Jurkat, Clone E6-1 (cell line): ENCODE measurements at places on chromosomes 6 and 20.
A peak's percentile ranks its signal among the peaks of the same experiment; 100 is the strongest.

- DNase-seq, result no peak
Measured at GRCh38 chr20:38133680-38134426, 31.2 kb downstream of the TGM2 start.

GRCh38 chr6:105507811-105508210 lies 104.9 kb upstream of the PREP start:
- no peak for DNase-seq

- DNase-seq, result no peak
Measured at GRCh38 chr6:154341871-154342270, 14.7 kb downstream of the IPCEF1 start.

DNA sequence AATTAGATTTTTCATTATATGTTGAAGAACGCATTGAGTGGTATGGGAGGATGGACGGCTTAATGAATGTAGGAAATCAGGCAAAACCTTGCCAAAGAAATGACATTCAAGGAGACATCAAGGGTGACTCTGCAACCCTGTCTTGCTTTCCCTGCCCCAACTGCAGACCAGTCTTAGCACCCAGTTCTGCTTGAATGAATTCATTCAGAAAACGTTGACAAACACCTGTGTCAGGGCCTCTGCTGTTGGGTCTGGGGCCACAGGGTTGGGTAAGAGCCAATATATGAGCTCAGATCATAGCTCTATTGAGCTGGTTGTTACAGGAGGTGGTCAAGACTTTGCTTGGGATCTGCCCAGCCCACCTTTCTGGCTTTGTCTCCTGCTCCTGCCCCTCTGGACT lies 7.7 kb upstream of the ASXL1 start:
- no peak for DNase-seq

GRCh38 chr20:47854687-47855212 lies 69.5 kb upstream of the SULF2 start:
- no peak for DNase-seq

DNA sequence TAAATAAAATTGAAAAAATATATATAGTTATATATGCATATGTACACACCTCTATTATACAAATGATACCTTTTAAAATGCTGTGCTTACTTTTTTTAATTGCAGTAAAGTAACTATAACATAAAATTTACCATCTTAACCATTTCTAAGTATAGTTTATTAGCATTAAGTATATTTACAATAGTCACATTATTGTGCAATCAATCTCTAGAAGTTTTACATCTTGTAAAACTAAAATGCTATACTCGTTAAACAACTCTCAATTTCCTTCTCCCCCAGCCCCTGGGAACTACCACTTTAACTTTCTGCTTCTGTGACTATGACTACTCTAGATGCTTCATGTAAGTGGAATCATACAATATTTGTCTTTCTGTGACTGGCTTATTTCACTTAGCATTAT lies 146.7 kb upstream of the DST start:
- no peak for DNase-seq

GRCh38 chr6:63546697-63547096 lies 25.6 kb upstream of the LOC128125822 start:
- no peak for DNase-seq

DNA sequence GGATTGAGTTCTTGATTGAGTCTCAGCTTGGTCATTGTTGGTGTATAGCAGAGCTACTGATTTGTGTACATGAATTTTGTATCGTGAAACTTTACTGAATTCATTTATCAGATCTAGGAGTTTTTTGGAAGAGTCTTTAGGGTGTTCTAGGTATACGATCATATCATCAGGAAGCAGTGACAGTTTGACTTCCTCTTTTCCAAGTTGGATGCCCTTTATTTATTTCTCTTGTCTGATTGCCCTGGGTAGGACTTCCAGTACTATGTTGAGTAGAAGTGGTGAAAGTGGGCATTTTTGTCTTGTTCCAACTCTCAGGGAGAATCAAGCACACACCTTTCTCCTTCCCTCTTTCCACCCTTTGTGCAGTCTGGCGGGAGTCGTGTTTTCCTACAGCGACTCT lies 26.4 kb downstream of the RPP40 start:
- DNase-seq, result no peak

DNA sequence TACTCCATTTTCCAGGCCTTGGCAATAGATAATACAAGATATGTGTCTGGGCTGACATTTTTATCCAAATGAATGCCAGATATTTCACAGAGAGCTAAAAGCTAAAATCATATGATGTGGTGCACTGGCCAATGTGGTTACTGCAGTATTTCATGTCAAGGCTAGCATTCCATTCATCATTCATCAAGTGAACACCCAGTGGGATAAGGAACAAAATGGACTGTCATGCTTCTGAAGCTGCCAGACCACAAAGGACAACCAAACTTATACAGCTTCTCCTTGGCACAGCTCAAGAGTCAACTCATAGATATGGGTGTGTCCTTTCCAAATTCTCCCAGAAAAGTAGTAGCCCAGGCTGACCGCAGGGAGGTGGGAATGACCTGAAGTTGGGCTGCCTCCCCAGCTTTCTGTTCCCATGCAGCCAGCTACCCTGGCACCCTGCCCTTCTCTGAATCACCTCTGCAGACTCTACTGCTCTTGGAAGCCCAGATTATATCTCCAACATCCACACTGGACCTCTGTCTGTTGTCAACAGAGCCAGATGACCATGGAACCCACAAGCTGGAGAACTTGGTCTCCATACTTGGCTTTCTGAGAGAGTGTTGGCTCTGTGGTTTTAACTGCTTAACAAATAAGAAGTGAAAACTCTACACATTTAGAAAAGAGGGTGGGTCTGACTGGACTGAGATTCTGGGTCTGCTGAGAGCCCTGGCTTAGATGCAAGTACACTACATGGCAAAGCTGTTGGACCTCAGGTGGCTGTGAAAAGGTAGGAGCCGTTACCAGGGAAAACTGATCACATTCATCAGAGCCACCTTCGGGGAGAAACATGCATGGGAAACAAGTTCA lies 122.8 kb downstream of the ALDH8A1 start:
- DNase-seq, result no peak

GRCh38 chr6:107264357-107264840 lies 149.1 kb upstream of the BEND3 start:
- no peak for DNase-seq

GRCh38 chr6:111399626-111400025 lies 83.4 kb downstream of the REV3L start:
- DNase-seq, result no peak

GRCh38 chr20:44666066-44666465 lies 14.6 kb upstream of the ADA start:
- no peak for DNase-seq

DNA sequence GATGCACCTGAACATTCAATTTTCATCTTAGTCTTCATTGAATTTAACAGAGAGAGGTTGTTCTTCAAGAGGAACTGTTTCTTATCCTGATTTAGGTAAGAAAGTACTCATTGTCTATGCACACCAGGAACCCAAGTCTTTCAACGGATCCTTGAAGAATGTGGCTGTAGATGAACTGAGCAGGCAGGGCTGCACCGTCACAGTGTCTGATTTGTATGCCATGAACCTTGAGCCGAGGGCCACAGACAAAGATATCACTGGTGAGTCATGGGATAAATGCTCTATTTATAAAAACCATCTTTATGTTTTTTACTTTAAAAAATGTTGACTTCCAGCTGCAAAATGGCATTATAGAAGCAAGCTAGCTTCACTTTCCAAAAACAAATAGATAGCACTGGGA lies 10.2 kb downstream of the NQO2 start:
- DNase-seq, result no peak

DNA sequence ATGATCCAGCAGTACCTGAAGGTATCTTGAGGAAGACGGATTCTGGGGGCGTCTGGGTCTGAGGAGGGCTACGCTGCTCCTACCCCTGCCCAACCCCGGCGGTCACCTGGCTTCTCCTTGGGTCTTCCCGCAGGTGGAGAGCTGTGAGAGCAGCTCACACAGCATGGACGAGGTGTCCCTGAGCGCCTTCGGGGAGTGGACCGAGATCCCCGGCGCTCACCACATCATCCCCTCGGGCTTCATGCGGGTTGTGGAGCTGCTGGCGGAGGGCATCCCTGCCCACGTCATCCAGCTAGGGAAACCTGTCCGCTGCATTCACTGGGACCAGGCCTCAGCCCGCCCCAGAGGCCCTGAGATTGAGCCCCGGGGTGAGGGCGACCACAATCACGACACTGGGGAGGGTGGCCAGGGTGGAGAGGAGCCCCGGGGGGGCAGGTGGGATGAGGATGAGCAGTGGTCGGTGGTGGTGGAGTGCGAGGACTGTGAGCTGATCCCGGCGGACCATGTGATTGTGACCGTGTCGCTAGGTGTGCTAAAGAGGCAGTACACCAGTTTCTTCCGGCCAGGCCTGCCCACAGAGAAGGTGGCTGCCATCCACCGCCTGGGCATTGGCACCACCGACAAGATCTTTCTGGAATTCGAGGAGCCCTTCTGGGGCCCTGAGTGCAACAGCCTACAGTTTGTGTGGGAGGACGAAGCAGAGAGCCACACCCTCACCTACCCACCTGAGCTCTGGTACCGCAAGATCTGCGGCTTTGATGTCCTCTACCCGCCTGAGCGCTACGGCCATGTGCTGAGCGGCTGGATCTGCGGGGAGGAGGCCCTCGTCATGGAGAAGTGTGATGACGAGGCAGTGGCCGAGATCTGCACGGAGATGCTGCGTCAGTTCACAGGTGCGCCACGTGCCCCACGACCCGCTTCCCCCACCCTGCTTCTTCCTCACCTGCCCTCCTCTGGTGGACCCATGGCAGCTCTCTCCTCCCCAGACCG lies 166.9 kb upstream of the RNF24 start:
- no peak for DNase-seq

DNA sequence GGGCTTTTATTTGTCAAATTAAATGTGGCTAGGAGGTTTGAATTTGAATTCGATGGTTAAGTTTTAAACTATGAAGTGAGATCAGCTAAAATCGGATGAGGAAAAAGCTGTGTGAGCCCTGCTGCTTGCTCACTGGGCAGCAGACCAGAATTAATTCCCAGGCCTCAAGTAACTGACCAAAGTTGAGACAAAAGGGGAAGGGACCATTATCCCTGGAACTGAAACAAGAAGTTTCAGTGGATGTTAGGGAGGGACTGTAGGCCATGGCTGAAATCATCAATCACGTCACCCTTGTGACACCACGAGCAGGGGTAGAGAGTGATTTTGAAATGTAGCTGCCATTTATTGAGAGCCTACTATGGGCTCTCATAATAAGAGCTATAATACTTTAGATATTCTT lies 7.0 kb upstream of the PRSS35 start:
- DNase-seq, result no peak

GRCh38 chr6:146770275-146770964 lies 171.6 kb downstream of the ADGB start:
- DNase-seq, result no peak

DNA sequence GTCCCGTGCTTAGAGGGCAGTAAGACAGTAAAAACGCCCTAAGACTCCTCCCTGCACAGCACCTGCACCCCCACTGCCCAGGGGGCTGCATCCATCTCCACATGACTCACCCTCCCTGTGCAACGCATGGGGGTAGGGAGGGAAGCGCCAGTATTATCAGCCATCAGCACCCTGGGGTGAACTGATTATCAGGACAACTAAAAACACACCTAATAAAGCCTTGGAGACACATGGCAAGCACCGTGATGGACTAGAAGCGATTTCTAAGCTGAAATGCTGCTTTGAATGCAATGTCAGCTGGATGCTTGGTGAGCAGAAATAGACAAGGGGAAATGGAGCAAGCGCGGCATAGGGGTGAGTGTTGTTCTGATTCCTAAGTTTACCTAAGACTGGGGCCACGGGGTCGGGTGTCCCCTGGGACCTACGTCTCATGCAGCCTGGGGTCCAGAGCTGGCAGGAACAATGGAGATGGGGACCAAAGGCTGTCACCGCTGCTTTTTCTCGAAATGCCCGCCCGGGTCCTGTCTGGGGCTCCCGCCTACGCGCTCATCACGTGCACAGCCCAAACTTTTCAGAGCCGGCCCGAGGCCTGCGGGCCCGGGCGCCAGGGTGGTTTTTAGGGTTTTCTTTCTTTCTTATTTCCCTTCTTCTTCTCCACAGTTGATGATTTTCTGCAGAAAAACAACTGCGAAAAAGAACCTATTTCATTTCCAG lies 702 bp upstream of the TNFAIP3 start:
- DNase-seq, result no peak

GRCh38 chr20:33850159-33850558 lies 39.0 kb downstream of the CHMP4B start:
- DNase-seq, result no peak

- DNase-seq, result no peak
Measured at GRCh38 chr6:149482545-149483333, 2.1 kb downstream of the ZC3H12D start.

DNA sequence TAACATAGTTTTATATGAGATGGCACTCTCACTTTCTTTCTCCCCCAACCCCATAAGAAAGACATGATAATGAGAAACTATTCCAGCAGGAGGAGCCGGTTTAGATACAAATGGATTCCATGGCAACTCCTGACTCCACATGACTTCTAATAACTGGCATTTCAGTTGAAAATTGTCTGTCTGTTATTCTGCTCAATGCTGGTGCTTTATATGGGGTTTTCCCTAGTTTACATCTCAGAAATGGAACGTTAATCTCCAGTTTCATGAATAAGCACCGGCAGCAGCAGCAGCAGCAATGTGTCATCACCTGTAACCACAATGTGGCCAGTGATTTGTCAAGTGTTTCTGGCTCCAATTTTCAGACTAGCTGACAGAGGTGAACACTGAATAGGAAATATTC lies 8.0 kb upstream of the SIM1 start:
- DNase-seq, result peak; percentile 23

GRCh38 chr6:154614641-154615040 lies 104.2 kb upstream of the CNKSR3 start:
- DNase-seq, result no peak

- no peak for DNase-seq
Measured at GRCh38 chr6:135121434-135121833, 59.7 kb upstream of the MYB start.

GRCh38 chr6:16316741-16317251 lies 78.4 kb downstream of the GMPR start:
- DNase-seq, result peak; percentile 48

GRCh38 chr20:33480048-33480447 lies 9.8 kb upstream of the CBFA2T2 start:
- no peak for DNase-seq

- DNase-seq, result no peak
Measured at GRCh38 chr20:38119446-38119845, 45.6 kb downstream of the TGM2 start.

GRCh38 chr20:9613871-9614270 lies 99.5 kb downstream of the LAMP5 start:
- no peak for DNase-seq

DNA sequence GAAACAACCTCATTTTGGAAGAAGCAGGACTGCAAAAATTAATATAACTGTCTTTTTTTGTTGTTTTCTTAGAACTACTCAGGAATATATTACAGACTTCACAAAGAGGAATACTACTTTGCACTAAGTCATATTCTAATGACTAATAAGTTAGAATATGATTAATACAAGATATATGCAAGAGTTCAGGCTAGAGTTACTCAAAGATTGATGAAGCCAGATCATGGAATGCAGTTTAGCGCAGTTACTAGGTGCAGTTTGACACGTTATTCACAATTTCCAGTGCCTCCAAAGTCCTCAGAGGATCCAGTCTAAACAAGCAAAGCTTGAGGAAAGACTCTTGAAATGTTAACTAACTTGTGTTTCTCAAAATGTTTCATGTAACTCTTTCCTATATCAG lies 1.2 kb upstream of the MYCT1 start:
- DNase-seq, result no peak

GRCh38 chr20:50600281-50600895 lies 90.2 kb downstream of the PTPN1 start:
- no peak for DNase-seq
